Stimulated activated CD8-positive, alpha-beta memory T cell treated with anti-CD3 and anti-CD28 coated beads, Interleukin-15, amount 100 ng/mL, for 24 hours (primary cell): ENCODE measurements at places on chromosomes 7 and 10.

DNA sequence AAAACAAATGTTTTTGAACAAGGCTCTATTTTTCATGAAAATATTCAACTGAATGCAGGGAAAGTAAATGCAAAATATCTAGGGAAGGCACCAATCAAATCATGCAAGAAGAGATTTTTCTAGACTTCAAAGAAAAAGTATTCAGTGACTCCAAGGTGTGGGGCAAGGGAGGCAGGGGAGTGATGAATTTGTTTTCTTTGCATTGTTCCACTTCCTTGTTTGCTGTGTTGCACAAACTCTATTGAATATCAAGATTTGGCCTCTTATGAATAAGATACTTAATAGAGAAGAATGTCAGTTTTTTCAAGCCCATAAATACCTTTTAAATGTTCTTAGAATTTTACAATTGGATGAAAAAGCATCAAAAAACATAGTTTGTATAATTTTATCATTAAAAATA is 26.4 kb downstream of the STEAP1 start:
- DNase-seq: no peak

GRCh38 chr7:80608336-80608735 is 30.1 kb upstream of the CD36 start:
- DNase-seq: no peak

DNA sequence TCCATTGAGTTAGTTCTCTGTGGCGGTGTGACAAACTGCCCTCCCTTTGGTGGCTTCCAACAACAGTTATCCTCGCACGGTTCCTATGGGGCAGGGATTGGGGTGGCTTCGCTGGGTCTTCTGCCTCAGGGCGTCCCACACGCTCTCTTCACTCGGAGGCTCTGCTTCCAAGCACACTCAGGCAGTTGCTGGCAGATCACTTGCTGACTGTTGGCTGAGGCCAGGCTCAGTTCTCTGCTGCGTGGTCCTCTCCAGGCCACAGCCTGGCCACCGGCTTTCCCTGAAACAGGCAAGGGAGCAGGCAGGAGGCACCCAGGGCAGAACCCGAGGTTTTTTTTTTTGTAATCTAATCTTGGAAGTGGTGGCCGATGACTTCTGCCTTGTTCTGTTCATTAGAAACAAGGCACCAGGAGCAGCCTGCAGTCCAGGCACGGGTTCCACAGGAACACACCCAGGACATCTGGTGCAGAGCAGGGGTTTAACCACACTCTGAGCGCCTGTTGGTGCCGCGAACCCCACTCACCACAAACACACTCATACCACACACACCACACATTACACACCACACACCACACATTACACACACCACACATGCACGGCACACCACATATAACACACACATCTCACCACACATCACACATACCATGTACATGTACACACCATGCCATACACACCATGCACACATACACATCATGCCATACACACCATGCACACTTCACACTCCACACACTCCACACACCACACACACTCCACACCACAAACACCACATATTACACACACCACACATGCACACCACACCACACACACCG is 112.2 kb downstream of the PTPN20 start:
- no peak for DNase-seq

- DNase-seq: no peak
Measured at GRCh38 chr10:97563337-97563736, 9.2 kb upstream of the ANKRD2 start.

DNA sequence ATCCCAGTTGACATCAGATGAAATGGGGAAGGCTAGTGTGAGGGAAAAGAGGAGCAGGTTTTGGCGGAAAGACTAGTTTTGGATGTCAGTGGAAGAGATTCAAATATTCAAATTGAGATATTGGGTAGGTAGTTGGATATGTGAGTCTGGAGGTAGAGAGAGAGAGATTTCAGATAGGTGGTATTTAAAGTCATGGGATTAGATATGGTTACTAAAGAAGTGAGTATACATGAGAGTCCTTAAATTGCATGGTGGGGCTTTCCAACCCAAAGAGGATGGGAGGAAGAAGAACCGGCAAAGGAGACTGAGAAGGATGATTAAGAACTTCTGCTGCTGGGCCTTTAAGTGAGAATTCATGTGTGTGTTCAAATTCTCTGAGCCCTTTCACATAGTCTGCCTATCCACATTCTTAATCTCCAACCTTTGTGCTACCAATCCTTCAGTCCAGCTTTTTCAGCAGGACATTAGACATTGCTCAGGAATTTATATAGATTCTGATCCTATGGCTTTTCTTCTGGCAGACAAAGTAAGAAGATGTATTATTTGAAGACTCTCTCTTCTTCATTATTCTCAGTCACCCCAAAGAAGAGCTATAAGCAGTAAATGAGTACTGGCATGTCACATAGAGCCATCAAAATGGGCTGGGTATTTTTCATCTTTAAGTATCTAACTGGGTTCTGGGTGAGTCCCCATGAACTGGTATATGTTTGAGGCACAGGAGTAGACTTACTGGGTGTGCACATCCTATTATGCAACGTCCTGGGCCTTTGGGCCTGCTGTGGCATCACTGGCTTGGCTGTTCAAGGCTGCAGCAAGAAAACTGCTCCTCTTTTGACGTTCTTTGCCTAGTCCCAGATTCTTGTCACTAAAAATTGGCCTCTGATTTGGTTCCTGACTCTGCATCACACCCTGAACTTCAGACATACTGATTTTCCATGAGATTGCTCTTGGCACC is 33.6 kb downstream of the ST7 start:
- no peak for DNase-seq

GRCh38 chr7:149866139-149866778 is 7.5 kb upstream of the ATP6V0E2 start:
- no peak for DNase-seq

DNA sequence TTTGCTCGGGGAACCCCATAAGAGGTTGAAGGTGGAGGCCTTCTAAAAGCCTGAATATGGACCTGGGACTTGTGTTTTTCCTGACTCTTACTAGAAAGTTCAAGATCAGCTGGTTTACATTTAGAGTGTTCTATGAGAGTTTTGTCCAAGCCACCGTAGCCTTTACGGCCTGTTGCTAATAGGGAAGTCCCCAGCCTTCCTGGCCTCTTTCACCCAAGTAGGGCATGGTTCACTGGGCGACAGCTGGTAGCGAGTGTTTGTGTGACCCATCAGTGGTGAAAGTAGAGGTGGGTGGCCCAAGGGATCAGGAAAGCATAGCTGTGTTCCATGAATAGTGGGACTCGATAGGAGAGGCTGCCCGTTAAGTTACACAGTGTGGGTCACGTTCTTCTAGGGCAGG is 60.1 kb downstream of the RABGEF1 start:
- no peak for DNase-seq

- DNase-seq: no peak
Measured at GRCh38 chr10:80489371-80490112, 35.4 kb downstream of the TSPAN14 start.

DNA sequence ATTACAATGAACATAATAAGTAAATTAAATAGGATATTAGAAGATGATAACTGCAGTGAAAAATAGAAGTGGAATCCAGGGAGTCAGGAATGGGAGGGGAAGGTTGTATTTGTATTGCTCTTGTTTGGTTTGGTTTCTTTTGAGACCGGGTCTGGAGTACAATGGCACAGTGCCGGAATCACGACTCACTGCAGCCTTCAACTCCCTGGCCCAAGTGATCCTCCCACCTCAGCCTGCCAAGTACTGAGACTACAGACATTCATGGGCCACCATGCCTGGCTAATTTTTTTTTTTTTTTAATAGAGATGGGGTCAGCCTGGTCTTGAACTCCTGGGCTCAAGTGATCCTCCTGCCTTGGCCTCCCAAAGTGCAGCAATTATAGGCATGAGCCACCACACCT is 59.9 kb upstream of the LRRC4 start:
- no peak for DNase-seq

DNA sequence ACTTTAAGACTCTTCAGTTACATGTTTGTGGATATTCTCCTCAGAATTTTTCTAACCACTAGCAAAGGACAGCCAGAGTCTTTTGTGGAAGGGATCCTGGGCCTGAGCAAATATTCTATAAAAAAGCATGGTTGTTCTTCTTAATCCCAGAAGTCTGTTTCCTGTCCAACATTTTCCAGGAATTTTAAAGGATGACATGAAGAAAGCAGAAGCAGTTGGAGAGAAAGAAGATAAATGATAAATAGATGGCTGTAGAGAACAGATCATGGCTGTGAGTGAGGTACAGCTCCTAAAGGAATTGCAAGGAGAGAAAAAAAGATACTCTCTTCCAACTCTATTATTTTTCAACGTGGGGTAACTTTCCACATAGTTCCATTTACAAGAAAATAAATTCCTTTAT is 91.8 kb upstream of the STEAP4 start:
- DNase-seq: no peak
